ENCODE measurements at places on chromosomes 3 and 15.
A peak's percentile ranks its signal among the peaks of the same experiment; 100 is the strongest.

DNA sequence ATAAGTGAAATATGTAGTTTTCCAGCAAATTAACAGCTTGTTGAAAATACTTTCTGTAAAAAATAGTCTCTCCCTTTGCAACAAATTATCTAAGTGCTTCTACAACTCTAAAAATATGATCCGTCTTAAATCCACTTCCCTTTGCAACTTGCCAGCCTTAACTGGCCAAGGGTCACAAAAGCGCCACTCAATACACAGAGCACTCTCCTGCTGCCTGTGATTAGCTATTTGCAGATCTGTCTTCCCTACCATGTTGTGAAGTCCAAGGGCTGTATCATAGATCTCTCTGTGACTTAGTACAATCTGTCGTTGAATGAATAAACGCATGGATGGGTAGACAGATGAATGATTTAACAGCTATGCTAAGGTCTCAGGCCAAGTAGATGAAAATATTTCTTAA, 76.2 kb downstream of the ITGB5 start:
- no peak for DNase-seq

DNA sequence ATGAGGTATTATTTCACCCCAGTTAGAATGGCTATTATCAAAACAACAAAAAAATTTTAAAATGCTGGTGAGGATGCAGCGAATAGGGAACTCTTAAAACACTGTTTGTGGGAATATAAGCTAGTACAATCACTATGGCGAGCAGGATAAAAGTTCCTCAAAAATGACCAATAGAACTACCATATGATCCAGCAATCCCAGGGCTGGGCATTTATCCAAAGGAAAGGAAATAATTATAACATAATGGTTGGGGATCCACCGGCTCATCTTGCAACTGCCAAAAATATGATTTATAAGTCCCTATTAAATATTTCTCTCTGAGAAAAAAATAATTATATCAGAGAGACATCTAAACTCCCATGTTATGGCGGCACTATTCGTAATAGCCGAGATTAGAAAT, 127.6 kb upstream of the MME start:
- DNase-seq, result no peak

- DNase-seq, result no peak
Observed at GRCh38 chr3:60316121-60316797, 935.0 kb downstream of the FHIT start.

GRCh38 chr15:66789029-66790025, 87.3 kb downstream of the SMAD6 start:
- no peak for DNase-seq

DNA sequence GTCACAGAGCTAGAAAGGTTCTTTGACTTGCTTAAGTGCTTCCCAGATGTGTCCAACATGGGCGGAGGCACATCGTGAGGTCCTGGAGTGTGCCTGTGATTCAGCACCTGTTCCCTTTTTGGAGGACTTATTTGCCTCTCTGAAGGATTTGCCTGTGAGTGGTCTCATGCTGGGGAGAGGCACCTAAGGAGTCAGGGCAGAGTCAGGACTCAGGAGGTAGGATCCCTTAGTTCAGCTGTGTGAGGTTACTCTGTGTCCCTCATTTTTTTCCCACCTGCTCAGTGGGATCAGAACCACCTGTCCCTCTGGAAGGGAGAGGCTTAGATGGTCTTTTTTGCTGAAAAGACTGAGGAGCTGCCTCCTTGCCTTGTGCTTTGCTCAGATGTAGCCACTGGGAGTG, 3.0 kb downstream of the ZNF589 start:
- DNase-seq, result peak; percentile 38

DNA sequence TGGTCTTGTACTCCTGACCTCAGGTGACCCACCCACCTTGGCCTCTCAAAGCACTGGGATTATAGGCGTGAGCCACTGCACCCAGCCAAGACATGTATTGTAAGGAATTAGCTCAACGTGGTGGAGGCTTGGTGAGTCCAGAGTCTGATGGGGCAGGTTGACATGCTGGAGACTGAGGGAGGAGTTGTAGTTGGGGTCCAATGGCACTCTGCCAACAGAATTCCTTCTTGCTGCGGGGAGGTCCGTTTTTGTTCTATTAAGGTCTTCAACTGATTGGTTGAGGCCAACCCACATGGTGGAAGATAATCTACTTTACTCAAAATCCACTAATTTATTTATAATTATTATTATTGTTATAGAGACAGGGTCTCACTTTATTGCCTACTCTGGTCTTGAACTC, 30.1 kb downstream of the PLA2G4D start:
- no peak for DNase-seq

DNA sequence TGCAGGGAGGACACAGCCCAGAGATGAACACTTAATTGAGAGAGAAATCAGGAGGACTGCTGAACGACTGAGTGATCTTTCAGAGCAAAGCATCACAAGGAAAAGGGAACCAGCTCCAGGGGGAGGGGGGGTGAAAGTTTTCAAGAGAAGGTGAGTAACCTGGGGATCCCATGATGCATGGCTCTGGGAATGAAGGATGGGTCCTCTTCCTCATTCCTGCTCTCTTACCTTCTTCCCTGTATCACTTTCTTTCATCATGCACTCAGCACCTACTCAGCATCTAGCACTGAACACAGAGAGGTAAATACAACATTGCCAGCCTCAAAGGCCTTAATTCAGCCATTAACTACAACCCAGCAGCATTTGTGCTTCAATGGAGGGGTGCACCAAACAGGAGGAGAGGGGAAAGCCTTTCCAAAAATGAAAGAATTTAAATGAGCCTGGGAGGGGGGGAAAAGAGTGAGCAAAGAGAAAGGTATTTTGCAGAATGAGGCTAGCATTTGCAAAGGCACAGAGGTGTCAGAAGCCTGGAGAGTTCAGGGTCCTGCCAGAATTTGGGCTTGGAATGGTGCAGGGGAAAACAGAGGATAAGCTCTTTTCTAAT, 427.4 kb downstream of the FOXP1 start:
- DNase-seq, result no peak

- no peak for DNase-seq
Observed at GRCh38 chr3:54274607-54275006, 152.3 kb downstream of the CACNA2D3 start.

DNA sequence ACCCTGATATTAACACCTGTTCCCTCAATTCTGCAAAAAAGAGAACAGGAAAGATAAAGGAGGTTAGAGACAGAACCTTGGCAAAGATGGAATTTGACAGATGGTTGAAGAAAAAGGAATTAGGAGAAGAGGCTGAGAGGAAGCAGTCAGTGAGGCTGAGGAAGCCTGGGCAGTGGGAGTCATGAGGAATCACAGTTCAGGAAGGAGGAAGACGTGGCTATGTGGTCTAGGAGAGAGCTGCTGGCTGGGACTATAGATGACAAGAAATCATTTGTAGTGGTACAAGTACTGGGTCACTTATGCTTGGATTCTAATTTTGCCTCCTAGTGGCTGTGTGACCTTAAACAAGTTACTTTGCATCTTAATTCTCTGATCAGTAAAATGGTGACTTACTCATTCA, 49.0 kb downstream of the LARS2 start:
- DNase-seq, result no peak

- DNase-seq, result no peak
Observed at GRCh38 chr3:139827833-139828232, 107.2 kb upstream of the CLSTN2 start.

DNA sequence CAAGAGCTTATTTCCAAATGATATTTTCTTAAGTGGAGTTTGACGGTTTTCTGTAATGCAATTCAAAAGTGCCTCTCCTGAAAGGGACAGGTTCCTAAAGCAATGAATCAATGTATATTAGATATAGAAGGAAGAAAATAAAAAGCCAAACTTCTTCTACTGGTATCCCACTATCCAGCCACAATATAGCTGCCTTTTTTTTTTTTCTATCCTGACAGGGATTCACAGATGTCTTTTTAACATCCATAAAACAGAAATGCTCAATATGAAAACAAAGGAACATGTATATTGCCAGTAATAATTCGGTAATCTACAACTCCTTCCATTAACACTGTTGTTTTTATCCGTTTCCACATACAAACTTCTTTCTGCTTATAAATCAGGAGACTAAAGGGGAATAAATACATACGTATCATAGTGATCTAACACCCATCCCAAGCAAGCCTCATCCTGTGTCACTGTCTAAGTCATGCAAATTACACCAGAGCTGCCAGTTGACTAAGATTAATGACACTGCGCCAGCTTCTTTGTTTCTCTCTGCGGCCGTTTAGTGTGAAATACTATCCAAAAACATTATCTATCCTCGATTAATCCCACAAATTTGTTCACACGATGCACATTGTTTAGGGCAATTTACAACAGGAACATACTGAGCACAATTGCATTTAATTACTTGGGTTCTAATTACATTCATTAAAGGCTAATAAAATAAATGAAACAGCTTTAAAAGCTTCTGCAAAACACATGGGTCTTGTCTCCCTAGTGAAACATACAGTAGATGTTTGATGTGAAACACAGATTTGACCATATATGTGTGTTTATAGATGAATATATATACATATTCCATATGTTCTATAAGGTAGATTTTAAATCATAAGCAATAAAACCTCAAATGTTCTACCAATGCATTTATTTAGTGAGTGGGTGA, 51.9 kb upstream of the CDIN1 start:
- DNase-seq, result no peak

DNA sequence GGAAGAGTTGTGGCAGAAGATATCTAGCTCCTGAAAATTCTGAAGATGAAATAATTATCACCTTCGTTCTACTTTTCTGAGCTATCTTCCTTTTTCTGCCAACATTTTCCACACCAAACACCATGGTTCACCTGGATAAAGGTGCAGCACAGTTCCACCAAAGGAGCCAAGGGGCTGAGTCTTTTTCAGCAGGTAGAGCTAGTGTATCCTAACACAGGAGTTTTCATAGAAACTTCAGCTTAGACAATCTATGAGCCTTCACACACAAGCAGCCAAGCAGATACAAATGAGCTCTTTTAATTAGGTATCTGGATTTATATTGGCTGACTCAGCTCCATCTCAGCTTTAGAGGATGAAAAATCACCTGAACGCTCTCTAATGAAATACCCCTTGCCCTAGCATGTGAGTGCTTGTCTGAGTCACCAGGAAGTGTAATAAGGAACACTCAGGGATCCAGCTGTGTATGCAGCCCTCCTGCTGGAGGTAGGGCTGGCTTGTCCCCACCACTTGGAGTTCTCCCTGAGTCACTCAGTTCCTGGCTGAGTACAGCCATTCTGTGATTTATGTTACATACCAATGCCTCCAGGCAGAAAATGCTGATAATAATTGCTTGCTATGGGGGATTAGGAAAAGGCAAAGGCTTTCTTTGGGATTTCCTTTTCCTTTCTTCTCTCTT, 385.7 kb downstream of the LSAMP start:
- DNase-seq, result no peak

GRCh38 chr3:58082047-58082446, 73.8 kb downstream of the FLNB start:
- no peak for DNase-seq

DNA sequence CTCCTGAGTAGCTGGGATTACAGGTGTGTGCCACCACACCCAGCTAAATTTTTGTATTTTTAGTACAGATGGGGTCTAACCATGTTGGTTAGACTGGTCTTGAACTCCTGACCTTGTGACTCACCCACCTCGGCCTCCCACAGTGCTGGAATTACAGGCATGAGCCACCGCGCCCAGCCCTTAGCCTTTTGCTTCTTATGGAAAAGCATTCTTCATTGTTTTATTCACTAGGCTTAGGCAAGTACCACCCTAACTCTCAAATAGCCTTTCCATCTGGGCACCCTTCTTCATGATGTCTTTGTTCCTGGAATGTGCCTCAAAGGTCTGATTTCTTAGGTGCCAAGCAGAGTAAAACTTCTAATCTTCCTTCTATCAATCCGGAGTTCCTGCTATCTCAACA, 641.8 kb downstream of the FHIT start:
- no peak for DNase-seq

GRCh38 chr3:37864904-37865303, 3.2 kb downstream of the CTDSPL start:
- no peak for DNase-seq

GRCh38 chr3:42852441-42852840, 23.2 kb downstream of the CYP8B1 start:
- no peak for DNase-seq

- no peak for DNase-seq
Observed at GRCh38 chr3:195395208-195395816, 47.5 kb downstream of the ACAP2 start.

GRCh38 chr3:10582733-10583132, 77.3 kb upstream of the ATP2B2 start:
- DNase-seq, result no peak

GRCh38 chr3:87209111-87209510, 18.0 kb upstream of the CHMP2B start:
- DNase-seq, result no peak

DNA sequence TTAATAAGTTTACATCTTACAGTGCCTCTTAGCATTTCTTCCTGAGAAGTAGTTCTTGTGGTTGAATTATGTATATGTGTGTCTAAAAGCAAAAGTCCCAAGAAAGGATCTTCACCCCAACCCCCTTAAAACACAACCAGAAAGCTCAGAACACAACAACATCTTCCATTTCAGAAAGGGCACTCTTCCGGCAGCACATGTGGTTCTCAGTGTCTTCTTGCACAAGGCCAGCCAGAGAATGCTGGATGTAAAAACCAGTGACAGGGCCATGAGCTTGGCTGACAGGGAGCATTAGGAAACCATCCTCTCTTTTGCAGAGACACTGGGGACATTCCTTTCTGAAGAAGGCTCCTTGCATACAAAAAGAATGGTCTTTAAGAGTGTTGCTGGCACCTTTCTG, 45.0 kb downstream of the EEFSEC start:
- DNase-seq, result no peak

DNA sequence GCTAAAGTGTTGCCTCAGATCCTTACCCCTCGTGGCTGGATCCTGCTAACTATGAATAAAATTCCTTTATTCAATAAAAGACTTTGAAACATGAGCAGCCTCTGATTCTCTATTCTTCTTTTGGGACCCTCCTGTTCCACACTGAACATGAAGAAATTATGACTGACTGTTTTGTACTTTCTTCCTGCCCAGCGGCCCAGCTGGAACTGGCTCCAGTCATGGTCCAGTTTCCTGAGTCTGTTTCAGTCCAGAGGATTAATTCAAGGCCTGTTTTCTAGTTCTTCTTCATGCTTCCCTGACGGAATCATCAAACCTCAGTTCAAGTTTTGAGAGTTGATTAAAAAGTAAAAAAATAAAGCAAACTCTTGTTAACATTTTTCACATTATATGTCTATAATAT, 52.6 kb upstream of the CP start:
- DNase-seq, result no peak

GRCh38 chr3:196969134-196969659, 564 bp upstream of the PIGZ start:
- DNase-seq, result peak; percentile 79

DNA sequence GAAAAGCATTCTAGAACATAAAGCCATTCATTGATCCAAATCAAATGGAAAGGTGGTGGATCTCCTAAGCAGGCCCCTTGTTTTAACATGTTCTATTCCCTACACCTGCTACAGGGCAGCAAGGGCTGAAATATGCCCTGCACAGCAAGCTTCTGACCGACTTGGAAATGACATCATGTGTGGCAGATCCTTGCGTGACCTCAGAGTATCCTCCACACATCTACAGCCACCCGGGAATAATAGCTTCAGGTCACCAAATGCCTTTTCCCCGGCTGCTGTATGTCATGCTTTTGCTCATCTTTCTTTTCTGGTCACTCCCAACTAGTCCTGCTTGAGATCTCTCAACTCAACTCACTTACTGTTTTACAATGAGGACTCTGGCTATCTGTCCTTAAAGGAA, 158.2 kb downstream of the ZNF385D start:
- no peak for DNase-seq
